ENCODE measurements at places on chromosomes 3 and 15. TPM values are rescaled to one million over a fixed set of nuclear protein-coding genes. Genes with fewer than 3 reads are reported as not detected.

The FGF7 gene
- total RNA-seq = 2.3 TPM

The TMEM108 gene
- total RNA-seq = 0.85 TPM

The ZBED2 gene
- total RNA-seq = not detected

The SAXO2 gene
- 2.6 TPM for total RNA-seq

The SMAD6 gene
- total RNA-seq = 4.4 TPM

The ZMYND10 gene
- total RNA-seq = 0.93 TPM

All from spleen (tissue), 13 donors.